ENCODE measurements at places on chromosomes 7 and 10. TPM values are rescaled to one million over a fixed set of nuclear protein-coding genes. Genes with fewer than 3 reads are reported as not detected.

The NACAD gene
- 0.22 TPM for total RNA-seq

The SPDYE5 gene
- total RNA-seq: not detected

The PSTK gene
- total RNA-seq: 4.9 TPM

The YKT6 gene
- total RNA-seq: 118 TPM

The AP1S1 gene
- 149 TPM for total RNA-seq

The CYP26A1 gene
- total RNA-seq: 2.9 TPM

The NODAL gene
- total RNA-seq: not detected

The ASB13 gene
- 21.9 TPM for total RNA-seq

The PRR15 gene
- 1.1 TPM for total RNA-seq

The STEAP1B gene
- total RNA-seq: 0.13 TPM

The ELN gene
- total RNA-seq: 0.08 TPM

The PTPRZ1 gene
- total RNA-seq: not detected

The COBL gene
- 4.2 TPM for total RNA-seq

The PNLIP gene
- total RNA-seq: not detected

The MCM10 gene
- total RNA-seq: 22.1 TPM

The MKX gene
- not detected for total RNA-seq

The RPEL1 gene
- 0.07 TPM for total RNA-seq

The CYP3A5 gene
- 2.5 TPM for total RNA-seq

The STEAP2 gene
- 4.7 TPM for total RNA-seq

The PTPRN2 gene
- 0.96 TPM for total RNA-seq

The HGF gene
- total RNA-seq: 0.01 TPM

The NEUROG3 gene
- not detected for total RNA-seq

The EPHB4 gene
- total RNA-seq: 46.7 TPM

The CYP2E1 gene
- total RNA-seq: 0.39 TPM

The CYP26C1 gene
- total RNA-seq: not detected

The HDAC9 gene
- 0.17 TPM for total RNA-seq

The KCNIP2 gene
- total RNA-seq: 1.1 TPM

The NPS gene
- total RNA-seq: not detected

The GHITM gene
- 215 TPM for total RNA-seq

The SLC16A9 gene
- 0.06 TPM for total RNA-seq

The LIPN gene
- total RNA-seq: not detected

The HIPK2 gene
- 27.0 TPM for total RNA-seq

The TACC2 gene
- 83.1 TPM for total RNA-seq

The HOXA6 gene
- total RNA-seq: 1.8 TPM

The PAX2 gene
- total RNA-seq: 0.15 TPM

The EVX1 gene
- total RNA-seq: not detected

The POP7 gene
- total RNA-seq: 104 TPM

The NRG3 gene
- total RNA-seq: not detected
